Mesenchymal stem cell (in vitro differentiated cells and primary cell): ENCODE measurements at places on chromosomes 13 and 19.

- H3K4me3 ChIP-seq: no peak overlapping the region
- DNase-seq: no peak
- no peak overlapping the region for H3K27ac ChIP-seq
Observed at GRCh38 chr19:56721714-56722113, 50.2 kb upstream of the ZNF835 start.

- H3K4me3 ChIP-seq: no peak overlapping the region
- no peaks in the 10 kb centered on the region for H3K27me3 ChIP-seq
- no peak overlapping the region for H3K27ac ChIP-seq
- H3K4me1 ChIP-seq: peaks cover 22% of the 10 kb centered on the region
- peaks cover 1% of the 10 kb centered on the region for H3K36me3 ChIP-seq
Observed at GRCh38 chr19:1809678-1810077, 2.4 kb downstream of the ATP8B3 start.

GRCh38 chr19:13599681-13600080, 93.4 kb upstream of the CACNA1A start:
- H3K4me1 ChIP-seq: peaks cover 1% of the 10 kb centered on the region
- H3K27ac ChIP-seq: no peak overlapping the region
- no peak overlapping the region for H3K4me3 ChIP-seq
- no peaks in the 10 kb centered on the region for H3K36me3 ChIP-seq

- DNase-seq: no peak
- H3K4me3 ChIP-seq: no peak overlapping the region
- no peaks in the 10 kb centered on the region for H3K4me1 ChIP-seq
- H3K27ac ChIP-seq: no peak overlapping the region
- H3K36me3 ChIP-seq: no peaks in the 10 kb centered on the region
Observed at GRCh38 chr13:74070513-74070912, 63.7 kb downstream of the KLF12 start.

DNA sequence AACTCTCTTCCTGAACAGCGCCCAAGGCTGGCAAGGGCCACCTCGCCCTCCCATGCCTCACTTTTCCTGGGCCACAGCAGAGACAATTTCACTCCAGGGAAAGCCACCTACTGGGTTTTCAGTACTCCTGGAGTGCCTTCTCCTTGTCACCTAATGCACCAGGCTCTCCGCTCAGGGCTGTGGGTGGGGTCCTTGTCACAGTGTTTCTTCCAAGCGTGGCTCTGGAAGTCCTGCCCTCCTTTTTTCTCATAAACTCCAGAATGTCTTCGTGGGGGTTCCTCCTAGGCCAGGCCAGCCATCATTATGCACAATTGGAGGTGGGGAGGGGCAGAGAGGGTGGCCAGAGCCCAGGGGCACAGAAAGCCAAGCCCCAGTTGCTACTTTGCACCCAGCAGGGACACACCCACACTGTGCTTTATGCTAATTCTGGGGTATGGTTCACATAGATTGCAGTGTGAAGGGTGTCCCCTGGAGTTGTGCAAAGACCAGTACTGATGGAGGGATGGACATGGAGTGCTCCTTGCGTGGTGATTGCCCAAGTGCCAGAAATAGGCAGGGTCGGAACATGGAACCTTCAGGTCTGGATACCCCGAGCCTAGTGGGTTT, 78.8 kb downstream of the CHST8 start:
- no peak overlapping the region for H3K4me3 ChIP-seq
- no peaks in the 10 kb centered on the region for H3K27me3 ChIP-seq
- H3K27ac ChIP-seq: no peak overlapping the region
- DNase-seq: no peak

GRCh38 chr13:36310417-36311108, 12.9 kb upstream of the CCDC169 start:
- H3K4me1 ChIP-seq: no peaks in the 10 kb centered on the region
- no peaks in the 10 kb centered on the region for H3K27me3 ChIP-seq
- DNase-seq: no peak
- no peak overlapping the region for H3K4me3 ChIP-seq
- H3K36me3 ChIP-seq: peaks cover 90% of the 10 kb centered on the region

- no peaks in the 10 kb centered on the region for H3K27me3 ChIP-seq
- no peak overlapping the region for H3K4me3 ChIP-seq
- H3K27ac ChIP-seq: no peak overlapping the region
- H3K36me3 ChIP-seq: no peaks in the 10 kb centered on the region
Observed at GRCh38 chr13:67377919-67378318, 147.8 kb upstream of the PCDH9 start.

DNA sequence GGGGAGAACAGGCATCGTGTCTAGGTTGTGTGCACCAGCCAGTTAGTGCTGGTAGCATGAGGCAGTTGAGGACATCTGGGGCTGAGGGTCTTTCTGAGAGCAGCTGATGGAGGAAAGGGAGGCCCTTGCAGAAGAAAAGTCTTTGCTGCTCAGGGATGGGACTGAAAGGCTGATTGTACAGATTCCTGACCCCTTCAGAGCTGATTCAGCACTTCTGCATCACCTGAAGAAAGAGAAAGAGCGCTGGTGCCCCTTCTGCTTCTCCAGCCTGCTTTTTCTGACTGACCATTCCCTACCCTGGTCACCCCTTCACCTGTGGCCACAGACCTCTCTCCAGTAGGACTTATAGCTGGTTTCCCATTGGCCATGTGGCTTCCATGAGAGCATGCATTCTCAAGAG, 476.2 kb downstream of the TSHZ3 start:
- no peak overlapping the region for H3K27ac ChIP-seq
- no peaks in the 10 kb centered on the region for H3K27me3 ChIP-seq
- no peaks in the 10 kb centered on the region for H3K4me1 ChIP-seq
- no peak overlapping the region for H3K4me3 ChIP-seq

- no peak overlapping the region for H3K4me3 ChIP-seq
- H3K36me3 ChIP-seq: peaks cover 18% of the 10 kb centered on the region
- no peaks in the 10 kb centered on the region for H3K4me1 ChIP-seq
- H3K27me3 ChIP-seq: no peaks in the 10 kb centered on the region
- H3K27ac ChIP-seq: no peak overlapping the region
Observed at GRCh38 chr13:112529216-112529615, 58.7 kb downstream of the TUBGCP3 start.

DNA sequence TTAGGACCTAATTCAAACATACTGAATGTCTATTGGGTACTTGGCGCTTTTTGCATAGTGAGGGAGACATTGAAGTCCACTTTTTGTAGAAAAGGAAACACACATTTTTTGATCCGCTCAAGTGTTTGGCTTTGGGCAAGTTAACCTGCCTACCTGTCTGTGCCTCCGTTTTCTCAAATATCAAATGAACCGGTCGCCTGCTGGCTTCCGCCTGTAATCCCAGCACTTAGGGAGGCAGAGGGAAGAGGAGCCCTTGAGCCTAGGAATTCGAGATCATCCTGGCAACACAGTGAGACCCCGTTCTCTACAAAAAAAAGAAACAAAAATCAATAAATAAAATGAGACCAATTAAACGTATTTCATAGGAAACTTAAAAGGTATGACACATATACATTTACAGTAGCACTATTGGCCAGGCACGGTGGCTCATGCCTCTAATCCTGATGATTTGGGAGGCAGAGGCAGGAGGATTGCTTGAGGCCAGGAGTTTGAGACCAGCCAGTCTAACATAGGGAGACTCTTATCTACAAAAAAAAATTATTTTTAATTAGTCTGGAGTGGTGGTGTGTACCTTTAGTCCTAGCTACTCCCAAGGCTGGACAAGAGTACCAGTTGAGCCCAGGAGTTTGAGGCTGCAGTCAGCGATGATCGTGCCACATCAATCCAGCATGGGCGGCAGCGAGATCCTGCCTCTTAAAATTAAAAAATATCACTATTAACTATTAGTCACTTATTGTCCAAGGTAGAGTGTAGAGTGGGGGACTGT, 1.3 kb downstream of the RAD23A start:
- peak overlapping the region; percentile 97 for H3K4me3 ChIP-seq
- H3K27ac ChIP-seq: peak overlapping the region; percentile 79
- H3K36me3 ChIP-seq: peaks cover 77% of the 10 kb centered on the region
- no peak for DNase-seq

DNA sequence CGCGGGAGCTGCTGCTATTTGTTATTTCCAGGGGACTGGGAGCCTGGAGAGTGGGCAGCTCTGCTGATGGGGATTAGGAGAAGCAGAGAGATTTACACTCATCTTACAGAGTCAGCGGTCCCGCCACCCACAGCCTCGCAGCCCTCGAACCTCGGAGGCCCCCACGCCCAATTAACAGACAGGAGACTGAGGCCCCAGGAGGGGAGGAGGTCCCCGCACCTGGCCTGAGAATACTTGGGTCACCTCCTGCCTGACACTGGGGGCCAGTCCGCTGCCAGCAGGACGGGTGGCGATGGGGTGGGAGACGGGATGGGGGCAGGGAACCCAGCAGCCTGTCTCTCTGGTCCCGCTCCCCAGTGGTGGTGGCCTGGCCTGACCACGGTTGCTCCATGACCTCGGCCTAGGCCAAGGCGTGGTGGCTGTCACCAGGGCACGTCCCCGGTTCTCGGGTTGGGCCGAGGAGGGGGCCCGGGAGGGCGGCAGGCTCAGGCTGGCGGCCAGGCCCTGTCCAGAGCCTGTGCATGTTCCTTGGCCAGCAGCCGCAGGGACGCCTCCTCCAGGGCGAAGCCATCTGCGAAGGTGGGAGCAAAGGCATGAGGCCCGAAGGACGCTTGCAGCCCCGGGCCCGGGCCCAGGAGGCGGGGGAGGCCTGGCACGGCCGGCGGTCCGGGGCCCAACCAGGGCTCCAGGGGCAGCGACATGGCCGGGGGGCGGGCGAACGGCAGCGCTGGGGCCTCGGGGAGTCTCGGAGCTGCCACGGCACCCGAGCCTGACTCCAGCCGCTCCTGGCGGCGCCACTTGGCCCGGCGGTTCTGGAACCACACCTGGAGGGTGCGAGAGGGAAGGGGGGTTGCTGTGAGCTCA, 1.7 kb downstream of the RAX2 start:
- no peak overlapping the region for H3K4me3 ChIP-seq
- peaks cover 30% of the 10 kb centered on the region for H3K27me3 ChIP-seq
- no peak for DNase-seq
- no peaks in the 10 kb centered on the region for H3K4me1 ChIP-seq
- H3K36me3 ChIP-seq: peaks cover 51% of the 10 kb centered on the region

DNA sequence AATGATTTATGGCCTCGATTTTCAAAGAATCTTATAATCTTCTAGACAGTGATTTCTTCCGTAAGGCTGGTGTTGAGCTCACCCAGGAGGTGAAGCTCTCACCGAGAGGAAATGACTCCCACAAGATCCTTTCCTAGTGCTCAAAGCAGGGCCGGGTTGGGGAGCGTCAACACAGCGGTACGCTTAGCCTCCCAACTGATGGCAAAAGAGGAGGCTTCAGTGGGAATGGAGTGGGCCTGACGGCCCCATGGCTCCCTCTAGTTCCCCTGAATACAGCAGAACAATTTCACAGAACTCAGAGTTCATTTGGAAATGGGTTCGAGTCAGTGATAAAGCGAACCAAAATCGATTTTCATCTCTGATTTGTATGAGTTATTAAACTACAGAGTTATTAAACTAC, 449.5 kb downstream of the KLF12 start:
- H3K36me3 ChIP-seq: peaks cover 13% of the 10 kb centered on the region
- DNase-seq: no peak
- no peak overlapping the region for H3K27ac ChIP-seq
- no peaks in the 10 kb centered on the region for H3K4me1 ChIP-seq
- no peak overlapping the region for H3K4me3 ChIP-seq
- no peaks in the 10 kb centered on the region for H3K27me3 ChIP-seq

DNA sequence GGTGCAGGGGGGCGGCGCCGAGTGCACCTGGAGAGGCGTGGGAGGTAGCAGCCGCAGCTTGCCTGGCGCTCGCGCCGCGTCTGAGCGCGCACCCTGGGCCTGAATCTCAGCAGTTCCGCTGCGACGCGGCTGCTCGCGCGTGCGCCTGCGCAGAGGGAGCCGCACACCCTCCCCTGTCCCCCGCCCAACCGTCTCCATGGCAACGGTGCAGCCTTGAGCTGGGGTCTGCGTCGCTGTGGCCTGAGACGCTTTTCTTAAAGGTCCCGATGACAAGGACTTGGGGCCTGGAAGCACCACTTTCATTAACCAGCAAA, at the start of gene PNMA8B:
Gene PNMA8B (minus strand): TSS at position 82 of the 314 bp plus-strand sequence. CDS start 402 bp downstream, outside the sequence.
- no peaks in the 10 kb centered on the region for H3K36me3 ChIP-seq
- peak within 1 kb of the TSS; percentile 70 for H3K4me3 ChIP-seq
- H3K4me1 ChIP-seq: peaks cover 17% of the 10 kb centered on the region
- DNase-seq: peak; percentile 67
- H3K27ac ChIP-seq: no peak within 1 kb of the TSS
- peaks cover 33% of the 10 kb centered on the region for H3K27me3 ChIP-seq

GRCh38 chr19:5987077-5987818, 9.3 kb upstream of the RANBP3 start:
- DNase-seq: peak; percentile 77
- H3K27ac ChIP-seq: no peak overlapping the region
- H3K4me3 ChIP-seq: peak overlapping the region; percentile 76
- H3K36me3 ChIP-seq: no peaks in the 10 kb centered on the region

DNA sequence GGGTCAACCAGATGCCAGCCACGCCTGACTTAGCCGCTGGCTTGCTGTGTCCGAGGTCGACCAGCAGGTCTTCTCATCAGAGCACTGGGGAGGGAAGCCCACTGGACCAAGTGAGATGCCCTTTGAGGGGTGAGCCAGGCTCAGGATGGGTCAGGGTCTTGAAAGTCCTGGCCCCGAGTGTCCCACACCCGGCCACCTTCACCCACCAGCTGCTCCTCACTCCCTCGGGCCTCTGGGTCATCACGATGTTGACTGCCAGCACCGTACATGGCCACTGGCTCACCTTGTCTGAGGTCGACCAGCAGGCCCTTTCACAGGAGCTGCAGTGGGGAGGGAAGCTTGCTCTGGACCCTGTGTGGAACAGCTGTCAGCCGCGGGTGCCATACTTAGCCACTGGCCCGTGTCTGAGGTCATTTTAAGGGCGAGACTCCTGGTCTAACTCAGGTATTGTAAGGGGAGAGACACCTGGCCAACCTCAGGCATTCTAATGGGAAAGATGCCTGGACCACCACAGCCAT, 1361.3 kb downstream of the UQCRFS1 start:
- H3K4me1 ChIP-seq: no peaks in the 10 kb centered on the region
- H3K4me3 ChIP-seq: no peak overlapping the region
- no peak for DNase-seq
- no peak overlapping the region for H3K27ac ChIP-seq
- H3K27me3 ChIP-seq: no peaks in the 10 kb centered on the region

DNA sequence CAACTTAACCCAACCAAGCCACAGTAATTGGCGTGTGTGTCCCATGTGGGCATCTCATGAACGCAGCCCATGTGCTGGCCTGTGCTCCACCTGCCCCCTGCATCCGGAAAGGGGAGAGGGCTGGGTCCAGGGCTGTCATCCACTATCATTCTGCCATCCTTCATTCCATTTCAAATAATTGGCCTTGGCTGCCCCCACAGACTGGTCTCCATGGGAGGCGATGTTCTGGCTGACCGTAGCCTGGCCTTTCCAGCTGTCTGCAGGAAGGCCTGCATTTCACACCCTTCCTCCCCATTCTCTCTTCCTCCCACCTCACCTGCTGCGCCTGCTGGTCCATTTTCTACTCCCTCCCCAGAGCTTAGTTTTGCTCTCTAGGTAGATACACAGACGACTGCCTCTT, 442.8 kb downstream of the COG6 start:
- H3K4me1 ChIP-seq: peaks cover 9% of the 10 kb centered on the region
- H3K27ac ChIP-seq: no peak overlapping the region
- peaks cover 22% of the 10 kb centered on the region for H3K27me3 ChIP-seq
- H3K4me3 ChIP-seq: no peak overlapping the region
- no peak for DNase-seq

GRCh38 chr13:60329221-60329923, 67.6 kb upstream of the TDRD3 start:
- no peak overlapping the region for H3K4me3 ChIP-seq
- no peaks in the 10 kb centered on the region for H3K27me3 ChIP-seq
- H3K27ac ChIP-seq: peak overlapping the region; percentile 92
